ENCODE measurements at places on chromosomes 2 and 18.

- DNase-seq, result no peak
These were observed 59.4 kb downstream of the STEAP3 start for GRCh38 chr2:119282996-119283511.

- DNase-seq, result no peak
These were observed 623.5 kb downstream of the DCC start for GRCh38 chr18:52963481-52963880.

- DNase-seq, result no peak
These were observed 1088.9 kb upstream of the PIK3C3 start for GRCh38 chr18:40866013-40866645.

DNA sequence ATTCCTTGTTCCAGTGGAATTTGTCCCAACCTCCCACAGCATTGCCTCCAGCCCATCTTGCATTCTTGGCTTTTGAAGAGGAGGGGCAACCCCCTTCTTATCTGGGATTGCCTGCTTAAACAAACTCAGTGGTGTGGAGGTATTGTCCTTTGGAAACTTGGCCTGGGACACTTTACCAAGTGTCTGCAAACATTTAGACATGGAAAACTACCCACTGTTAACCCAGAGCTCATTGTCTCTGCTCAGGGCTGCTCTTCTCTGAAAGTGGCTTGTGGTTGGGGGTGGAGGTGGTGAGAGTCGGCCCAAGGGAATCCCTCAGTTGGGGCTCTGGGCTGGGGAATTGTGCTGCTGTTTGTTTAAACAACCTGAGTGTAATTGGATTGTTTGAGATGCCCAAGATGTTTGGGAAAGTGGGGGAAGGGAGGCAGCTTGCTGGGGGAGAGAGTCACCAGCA lies 178.3 kb upstream of the GATA6 start:
- no peak for DNase-seq

GRCh38 chr2:191696001-191696400 lies 18.1 kb downstream of the NABP1 start:
- no peak for DNase-seq

DNA sequence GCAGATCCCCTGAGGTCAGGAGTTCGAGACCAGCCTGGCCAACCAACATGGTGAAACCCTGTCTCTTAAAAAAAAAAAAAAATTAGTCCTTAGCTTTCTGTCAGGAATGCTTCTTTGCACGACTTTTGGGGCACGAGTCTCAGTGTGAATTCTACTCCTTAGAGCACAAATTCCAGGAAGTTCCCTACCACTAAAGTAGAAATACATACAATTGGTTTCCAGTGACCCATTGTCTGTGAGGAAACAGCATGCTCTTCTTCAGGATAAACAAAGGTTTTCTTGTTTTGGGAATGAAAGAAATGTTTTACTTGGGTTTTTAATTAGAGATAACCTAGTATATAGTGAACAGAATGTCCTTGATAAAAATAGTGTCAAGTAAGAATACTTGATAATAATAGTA lies 23.7 kb downstream of the PSMA8 start:
- no peak for DNase-seq

- DNase-seq, result no peak
These were observed 152.3 kb downstream of the MYO5B start for GRCh38 chr18:50042611-50043010.

All from stimulated activated CD8-positive, alpha-beta memory T cell treated with anti-CD3 and anti-CD28 coated beads, Interleukin-7, amount 100 ng/mL, for 1 hour (primary cell).